ENCODE measurements at places on chromosomes 5 and 9.

DNA sequence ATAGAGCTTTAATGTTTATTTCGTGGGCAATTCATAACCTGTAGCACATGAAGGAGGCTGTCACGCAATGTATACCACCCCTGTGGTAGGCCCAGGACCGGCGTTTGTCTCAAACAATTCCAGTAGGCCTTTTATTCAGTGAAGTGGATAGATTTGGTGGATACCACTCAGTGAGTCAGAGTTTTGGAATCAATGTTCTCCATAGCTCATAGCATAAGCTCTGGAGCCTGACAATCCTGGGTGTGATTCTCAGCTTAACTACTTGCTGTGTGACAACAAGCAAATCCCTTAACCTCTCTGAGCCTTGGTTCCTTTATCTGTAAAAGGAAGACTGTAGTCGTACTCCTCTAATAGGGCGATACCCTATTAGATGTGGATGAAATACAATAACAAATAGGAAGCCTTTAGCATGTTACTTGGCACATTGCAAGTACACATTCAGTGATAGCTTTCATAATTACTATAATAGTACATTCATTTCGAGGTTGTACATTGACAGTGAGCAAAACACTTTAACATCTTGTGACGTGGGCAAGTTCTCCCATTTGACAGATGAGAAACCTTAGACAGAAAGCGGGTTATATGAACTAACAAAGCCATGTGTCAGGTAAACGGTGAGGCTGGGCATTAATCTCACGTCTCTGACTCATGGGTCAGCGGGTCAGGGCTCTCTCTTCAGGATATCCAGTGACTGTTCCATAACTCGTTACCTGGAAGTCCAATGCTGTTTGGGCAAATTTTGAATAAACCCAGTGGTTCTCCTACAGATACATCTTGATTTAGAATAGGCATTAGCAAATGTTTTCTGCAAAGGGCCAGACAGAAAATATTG is 130.8 kb downstream of the C9orf152 start:
- peak; percentile 71 for DNase-seq

GRCh38 chr5:66987126-66987525 is 209.5 kb downstream of the CD180 start:
- no peak for DNase-seq

DNA sequence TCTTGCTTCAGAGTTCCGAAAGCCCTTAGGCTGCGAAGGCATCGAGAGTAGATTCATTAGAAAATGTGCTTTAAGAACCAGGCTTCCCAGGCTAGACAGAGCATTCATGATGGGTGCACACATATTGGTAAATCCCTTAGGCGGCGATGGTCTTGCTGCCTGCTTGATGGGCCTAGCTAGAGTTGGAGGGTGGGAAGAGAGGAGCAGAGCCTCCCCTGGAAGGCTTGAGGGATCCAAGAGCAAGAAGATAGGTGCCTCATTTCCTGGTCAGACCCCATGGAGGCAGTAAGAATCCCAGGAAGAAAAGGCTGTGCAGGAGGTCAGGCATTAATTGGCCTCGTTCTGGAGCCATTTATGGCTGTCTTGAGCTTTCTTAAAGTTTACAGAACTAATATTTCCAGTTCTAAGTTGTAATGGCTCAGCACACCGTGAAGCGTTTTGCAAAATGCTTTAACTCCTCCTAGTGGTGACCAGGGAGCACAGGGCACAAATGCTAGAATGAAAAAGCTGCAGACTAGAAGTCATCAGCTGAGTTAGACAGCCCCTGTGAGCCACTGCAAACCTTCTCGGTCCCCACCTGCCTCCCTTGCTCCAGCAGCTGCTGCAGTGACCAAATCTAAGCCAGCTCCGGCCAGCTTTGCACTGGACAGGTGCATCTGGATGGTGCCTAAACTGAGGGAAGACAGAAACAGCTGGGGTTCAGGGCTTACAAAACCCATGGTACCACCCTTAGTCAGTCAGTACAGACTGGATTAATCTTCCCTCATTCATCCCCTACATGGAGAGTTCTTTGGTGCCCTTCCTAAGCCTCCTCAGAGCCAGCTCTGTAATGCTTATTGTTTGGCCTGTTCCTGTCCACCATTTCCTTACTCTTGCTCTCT is 14.7 kb downstream of the SLC45A2 start:
- DNase-seq, result peak; percentile 71

DNA sequence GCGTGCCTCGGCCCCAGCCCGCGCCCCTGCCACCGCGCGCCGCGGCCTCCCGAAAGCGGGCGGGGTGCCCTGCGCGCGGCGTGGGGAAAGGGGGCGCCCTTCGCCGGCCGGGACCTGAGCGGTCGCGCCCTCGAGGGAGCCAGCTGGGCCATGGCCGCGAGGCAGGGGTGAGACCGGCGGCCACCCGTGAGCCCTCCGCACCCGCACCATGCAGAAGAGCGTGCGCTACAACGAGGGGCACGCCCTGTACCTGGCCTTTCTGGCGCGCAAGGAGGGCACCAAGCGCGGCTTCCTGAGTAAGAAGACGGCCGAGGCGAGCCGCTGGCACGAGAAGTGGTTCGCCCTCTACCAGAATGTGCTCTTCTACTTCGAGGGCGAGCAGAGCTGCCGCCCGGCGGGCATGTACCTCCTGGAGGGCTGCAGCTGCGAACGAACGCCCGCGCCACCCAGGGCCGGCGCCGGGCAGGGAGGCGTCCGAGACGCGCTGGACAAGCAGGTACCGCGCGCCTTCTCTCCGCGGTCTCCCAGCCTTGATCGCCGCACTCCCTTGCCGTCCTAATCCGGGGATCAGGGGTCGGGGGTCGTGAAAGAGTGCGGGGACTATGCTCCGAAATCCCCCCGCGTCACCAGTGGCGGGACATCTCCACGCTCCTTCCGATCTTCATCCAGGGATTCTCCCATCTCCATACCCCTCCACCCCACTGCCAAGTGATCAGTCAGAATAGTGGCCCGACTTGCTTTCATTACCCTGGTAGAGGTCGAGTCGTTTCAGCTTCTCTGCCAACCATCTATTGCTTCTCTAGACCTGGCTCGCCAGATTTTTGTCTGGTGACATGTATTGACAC is 590 bp downstream of the RASGRF2 start:
- DNase-seq, result no peak

- peak; percentile 7 for DNase-seq
Measured at GRCh38 chr9:90871327-90871935, 69.8 kb downstream of the SYK start.

DNA sequence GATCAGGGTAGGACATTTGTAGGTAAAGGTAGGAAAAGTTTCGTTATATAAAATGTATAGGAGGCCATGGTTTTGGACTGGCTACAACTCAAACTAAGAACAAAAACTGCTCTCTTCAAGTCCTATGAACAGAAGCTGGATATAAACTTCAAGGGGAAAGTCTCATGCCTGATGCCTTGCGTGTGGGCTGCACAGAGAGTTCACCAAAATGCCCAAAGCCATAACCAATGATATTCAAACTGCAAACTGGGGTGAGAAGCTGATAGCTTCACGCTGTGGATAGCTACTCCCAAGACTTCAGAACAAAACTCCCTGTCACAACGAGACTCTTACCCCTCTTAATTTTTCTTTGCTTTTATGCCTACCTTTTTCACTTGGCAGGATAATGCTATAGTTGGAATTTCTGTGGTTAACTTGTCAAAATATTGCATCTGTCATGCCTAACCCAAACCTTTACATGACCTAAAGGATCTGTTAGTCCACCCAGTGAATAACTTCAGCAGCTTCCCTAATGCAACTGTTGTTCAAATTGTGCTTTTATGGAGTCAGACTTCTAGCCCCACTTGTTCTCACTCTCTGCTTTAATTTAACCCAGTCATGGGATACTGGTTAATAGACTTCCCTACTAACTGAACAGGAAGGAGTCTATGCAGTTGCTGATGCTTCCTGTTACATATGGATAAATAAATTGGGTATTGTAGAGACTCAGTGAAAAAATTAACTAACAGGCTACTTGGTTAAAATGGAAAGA is 71.9 kb downstream of the SFXN1 start:
- no peak for DNase-seq

GRCh38 chr5:81505672-81506071 is 111.7 kb upstream of the ACOT12 start:
- no peak for DNase-seq

- DNase-seq, result no peak
Measured at GRCh38 chr9:135655317-135655716, 7.8 kb upstream of the LCN9 start.

DNA sequence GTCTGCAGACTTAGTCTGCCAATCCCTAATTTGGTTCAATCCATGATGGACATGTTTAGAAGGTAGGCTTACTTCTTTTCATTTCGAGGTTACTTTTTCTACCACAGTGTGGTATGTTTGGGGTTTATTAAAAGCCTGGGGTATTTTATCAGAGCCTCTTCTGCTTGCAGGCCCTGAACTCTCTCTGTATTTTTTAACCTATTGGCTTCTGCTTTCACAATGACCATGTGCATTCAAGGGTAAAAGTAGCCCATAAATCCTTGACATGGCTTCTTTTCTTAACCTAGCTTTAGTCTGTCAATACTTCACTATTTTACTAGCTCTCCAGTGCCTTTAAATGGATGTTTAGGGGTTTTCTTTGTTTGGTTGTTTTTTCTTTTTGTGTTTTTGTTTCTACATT is 286.6 kb downstream of the FER start:
- no peak for DNase-seq

DNA sequence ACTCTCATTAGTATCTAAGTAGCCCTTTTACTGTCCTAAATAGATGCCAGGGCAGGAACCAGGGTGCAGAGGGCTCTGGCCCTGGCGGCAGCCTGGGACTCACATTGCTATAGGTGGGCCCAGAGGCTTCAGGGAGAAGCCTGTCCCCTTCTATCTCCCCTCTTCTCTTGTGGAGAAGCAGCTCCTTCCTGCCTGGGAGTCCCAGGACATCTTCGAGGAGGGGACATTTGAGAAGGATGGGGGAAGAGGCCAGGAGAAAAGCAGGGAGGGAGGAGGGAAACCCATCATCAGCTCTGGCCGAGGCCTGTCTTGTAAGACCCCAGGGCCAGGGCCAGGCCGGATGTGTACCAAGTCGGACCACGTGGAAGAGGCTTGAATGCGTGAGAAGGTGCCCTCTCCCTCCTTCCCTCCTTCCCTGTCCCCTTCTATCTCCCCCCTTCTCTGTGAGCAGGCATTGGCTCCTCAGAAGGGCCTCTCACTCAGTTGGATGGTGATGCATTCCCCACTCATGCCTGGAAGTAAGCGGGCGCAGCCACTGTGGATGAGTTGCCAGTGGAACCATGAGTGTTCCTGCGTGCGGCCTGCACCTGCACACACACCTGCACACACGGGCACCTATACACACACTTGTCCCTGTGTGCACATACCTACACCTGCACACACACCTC is 20.7 kb upstream of the LPCAT1 start:
- DNase-seq, result no peak

DNA sequence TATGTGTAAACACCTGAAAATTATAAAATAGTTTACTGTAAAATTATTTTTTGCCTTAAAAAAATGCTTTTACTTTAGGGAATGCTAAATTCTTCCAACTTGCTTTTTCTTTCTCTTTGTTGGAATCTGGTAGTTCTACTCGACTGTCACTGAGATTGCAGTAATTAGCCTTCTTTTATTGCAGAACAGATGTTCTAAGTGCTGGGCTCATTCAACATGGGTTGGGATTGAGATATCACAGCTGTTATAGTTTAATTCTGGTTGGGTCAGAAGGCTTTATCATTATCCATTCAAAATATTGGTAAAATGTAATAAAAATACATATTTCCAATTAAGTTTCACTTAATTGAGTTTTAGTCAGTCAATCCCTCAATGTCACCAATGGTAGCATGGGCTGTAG is 686.7 kb downstream of the CDH18 start:
- DNase-seq, result no peak

- DNase-seq, result peak; percentile 68
Measured at GRCh38 chr9:124551472-124552272, 44.5 kb upstream of the NR5A1 start.

Data from AG10803 (cell line).